ENCODE measurements at places on chromosomes 6 and 20.

DNA sequence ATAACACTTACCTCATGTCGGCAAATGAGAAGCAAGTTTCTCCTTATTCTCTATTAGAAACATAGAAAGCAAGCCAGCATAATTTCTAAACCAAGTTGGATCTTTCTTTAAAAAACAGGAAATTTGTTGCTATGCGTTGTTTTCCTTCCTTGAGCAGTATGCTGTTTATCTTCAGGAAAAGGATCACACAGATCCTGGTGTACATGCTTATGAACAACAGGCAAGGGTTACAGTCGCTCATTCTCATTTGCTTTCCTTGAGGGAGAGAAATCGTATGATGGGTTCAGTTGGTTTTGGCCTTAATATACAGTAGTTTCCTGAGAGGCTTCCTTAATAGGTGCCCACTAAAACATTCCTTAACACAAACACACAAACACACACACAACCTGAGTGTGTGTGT lies 118.8 kb downstream of the FYN start:
- DNase-seq = no peak

- no peak for DNase-seq
These were observed 172.2 kb downstream of the BTBD9 start for GRCh38 chr6:38467566-38467965.

DNA sequence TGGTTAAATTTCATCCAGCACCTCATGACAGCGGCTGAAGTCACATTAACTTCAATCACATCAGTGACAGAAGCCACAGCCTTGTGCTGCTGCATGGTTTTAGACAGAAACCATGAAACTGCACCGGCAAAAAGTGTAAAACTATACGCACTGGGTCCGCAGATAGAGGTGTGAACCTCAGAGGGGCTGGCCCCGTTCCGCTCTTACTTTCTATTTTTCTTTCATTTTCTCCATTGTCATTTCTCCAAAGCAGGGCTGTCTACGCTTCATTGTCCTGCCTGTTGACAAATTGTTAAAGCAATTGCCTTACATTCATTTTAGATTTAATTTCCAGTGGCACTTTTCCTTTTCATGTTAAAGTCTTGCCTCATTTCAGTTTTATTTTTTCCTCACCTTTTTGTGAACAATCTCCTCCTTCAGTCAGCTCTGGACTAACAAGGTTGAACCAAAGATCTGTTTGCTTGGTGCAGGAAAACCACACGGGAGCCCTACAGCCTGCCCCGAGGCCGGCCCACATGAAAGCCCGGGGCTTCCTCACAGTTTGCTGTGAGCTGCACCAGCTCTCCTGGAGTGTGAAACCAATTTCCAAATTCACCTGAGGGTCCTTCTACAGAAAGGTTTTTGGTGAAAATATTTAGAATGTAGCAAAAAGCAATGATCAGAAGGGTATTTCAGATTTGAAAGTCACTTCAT lies 63.7 kb downstream of the PRR18 start:
- no peak for DNase-seq

GRCh38 chr20:20712004-20712473 lies 405 bp downstream of the RALGAPA2 start:
- DNase-seq = peak; percentile 80

- DNase-seq = no peak
These were observed 136.3 kb downstream of the ZMYND8 start for GRCh38 chr20:47220161-47220582.
